Nephron progenitor cell (in vitro differentiated cells): ENCODE measurements at places on chromosomes 2 and 18.

- DNase-seq: no peak
Measured at GRCh38 chr2:177261116-177262060, 3.1 kb downstream of the NFE2L2 start.

- no peak for DNase-seq
Measured at GRCh38 chr18:23568281-23569138, 17.8 kb downstream of the NPC1 start.

- DNase-seq: no peak
Measured at GRCh38 chr2:8355102-8355859, 326.6 kb upstream of the ID2 start.

- DNase-seq: no peak
Measured at GRCh38 chr2:207884127-207884526, 114.4 kb upstream of the FZD5 start.

DNA sequence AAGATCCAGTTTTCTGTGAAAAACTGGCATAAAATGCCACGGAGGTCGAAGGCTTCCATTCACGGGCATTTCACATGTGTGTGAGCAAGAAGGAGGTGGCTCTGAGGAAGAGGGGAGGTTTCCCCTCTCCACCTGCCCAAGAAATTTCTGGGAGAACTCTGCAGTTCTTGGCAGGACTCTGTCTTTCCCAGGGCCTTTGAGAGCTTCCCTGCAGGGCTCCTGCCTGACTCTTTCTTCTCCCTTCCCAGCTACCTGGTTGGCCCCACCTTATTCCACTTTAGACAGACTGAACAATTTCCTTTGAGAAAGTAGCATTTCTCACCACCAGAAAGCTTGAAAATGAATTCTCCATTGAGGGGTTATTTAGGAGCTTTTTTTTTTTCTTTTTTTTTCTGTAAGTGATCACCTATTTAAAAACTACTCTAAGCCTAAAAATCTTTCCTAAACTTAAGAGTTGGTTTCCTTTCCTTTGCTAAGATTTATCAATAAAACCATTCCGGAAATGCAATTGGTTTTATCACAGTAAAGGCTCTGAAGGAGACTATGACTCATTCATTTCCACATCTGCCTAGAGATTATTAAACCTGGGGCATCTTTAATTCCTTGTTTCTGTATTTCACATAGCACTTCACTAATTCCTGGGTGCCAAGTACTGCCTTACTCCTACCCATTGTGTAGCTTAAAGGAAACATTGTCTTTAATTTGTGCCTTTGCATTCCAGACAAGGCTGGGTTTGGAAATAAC, 59.3 kb downstream of the UNC80 start:
- no peak for DNase-seq
